NCI-H1105 treated with DMSO at 0.1 percent for 48 hours (cell line): ENCODE measurements at places on chromosomes 7 and 10.
A peak's percentile ranks its signal among the peaks of the same experiment; 100 is the strongest.

GRCh38 chr7:64098-64915 lies 128.1 kb upstream of the FAM20C start:
- no peak for DNase-seq

DNA sequence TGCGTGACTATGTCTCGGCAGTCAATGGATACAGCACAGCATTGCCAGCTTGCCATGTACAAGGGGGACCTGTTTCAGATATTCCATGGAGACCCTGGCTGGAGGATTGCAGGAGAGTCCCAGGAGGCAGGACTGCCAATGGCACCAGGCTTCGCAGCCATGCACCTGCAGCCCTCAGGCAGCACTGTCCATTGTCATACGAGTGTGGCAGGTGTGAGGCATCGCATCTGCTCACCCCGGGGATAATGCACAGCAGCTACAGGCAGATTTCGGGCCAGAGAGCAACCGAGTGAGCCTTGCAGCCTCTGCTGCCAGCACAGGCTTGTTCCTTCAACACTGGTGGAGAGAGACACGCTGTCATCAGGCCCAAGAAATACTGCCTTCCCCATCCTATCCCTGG lies 415.1 kb downstream of the PAXIP1 start:
- peak; percentile 39 for DNase-seq

DNA sequence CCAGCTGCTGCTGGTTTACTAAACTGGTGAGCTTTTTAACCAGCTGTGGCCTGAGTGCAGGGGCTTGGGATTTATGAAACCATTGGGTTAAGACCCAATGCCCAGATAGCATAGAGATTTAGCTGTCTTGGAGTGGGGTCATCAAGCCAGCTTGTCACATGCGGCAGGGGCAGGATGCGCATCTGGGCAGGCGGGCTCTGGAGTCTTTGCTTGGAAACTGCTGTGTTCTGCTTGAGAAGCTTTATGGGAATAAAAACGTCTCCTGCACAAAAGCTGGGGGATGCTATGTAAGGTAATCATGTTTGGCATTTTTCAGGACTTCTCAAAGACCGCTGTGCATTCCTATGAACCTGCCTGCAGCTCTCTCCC lies 136.3 kb downstream of the MAPK8 start:
- DNase-seq = no peak

DNA sequence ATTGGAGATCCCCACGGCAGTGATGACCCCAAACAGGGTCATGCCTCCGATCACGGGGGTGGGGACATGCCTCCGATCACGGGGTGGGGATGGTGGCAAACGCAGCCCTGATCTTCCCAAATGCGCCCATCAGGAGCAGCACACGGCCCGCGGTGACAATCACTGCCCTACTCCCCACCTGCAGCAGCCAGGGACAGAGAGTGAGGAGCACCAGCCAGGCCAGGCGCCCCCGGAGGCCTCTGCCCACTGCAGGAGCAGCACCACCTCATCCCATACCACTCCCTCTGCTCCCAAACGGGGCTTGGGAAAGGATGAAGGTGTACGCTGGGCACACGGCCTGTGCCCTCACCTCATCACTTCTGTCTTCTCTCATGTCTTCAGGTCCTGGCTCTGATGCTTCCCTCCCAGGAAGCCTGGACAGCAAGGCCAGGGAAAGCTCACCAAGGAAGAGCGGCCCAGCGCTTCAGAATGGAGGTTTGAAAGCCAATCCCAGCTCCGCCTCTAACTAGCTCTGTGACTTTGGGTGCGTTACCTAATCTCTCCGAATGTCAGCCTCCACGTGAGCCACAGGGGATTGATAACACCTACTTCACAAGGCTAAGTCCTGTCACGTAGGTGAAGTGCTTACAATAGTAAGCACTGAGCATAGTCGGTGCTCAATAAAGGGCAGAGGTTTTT lies 37.1 kb downstream of the STRA8 start:
- no peak for DNase-seq

DNA sequence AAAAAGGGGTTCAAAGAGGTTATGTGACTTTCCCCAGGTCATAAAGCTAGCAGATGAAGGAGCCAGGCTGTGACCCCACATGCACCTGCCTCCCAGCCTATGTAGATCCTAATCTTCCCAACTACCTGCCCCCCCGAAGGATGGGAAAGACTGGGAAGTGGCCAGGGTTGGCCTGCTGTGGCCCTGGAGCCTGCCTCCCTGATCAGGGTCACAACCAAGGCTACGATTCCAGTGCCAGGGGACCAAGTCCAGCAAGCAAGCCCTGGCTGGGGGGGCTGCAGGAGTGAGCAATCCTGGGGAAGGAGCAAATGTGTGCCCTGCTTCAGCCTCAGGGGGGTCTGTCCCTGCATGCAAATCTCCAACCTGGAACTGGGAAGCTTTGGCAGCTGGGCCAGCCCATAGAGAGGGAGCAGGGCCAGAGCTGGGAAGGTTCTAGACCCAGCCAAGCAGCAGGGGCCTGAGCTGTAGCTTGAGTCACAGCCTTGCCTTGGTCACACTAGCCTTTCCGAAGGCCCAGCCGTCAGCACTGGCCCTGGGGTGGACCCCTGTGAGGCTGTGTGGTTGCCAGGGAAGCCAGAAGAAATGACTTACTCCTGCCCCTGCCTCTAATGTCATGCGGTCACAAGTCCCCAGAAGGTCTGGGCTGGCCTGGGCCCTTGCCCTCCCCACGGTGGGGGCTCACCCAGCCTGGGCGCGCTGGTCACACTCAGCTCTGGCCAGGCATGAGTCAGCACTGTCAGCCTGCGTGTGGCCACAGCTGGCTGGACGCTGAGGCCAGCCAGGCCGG lies 96.4 kb upstream of the ZMIZ1 start:
- no peak for DNase-seq

GRCh38 chr10:73119952-73120351 lies 9.7 kb downstream of the NUDT13 start:
- no peak for DNase-seq

- DNase-seq = no peak
These were observed 28.5 kb upstream of the LRRC72 start for GRCh38 chr7:16498122-16498521.

DNA sequence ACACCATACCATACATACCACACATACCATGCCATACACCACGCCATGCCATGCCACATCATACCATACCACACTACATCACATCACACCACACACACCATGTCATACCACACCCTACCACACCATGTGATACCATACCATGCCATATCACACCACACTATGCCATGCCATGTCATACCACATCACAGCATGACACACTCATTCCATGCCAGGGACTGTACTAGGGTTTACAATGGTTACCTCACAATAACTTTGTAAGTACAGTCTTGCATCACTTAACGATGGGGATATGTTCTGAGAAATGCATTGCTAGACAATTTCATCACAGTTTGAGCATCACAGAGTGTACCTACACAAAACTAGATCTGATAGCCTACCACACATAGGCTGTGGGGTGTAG lies 14.5 kb downstream of the PYROXD2 start:
- DNase-seq = no peak

DNA sequence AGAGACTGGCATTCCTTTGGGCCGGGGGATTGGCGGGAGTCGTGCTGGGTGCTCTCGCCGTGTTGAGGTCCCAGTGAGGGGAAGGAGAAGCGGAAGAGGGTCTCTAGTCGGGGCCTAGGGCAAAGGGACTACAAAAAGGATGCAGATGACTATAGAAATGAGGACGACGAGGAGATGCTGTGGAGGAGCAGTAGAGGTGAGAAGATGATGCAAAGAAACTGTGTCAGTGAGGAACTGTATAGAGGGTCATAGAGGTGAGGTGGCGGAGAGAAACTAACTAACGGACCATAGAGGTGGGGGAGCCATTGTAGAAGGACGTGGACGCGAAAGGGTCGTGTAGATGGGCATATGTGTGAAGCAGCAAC lies 324 bp downstream of the TWNK start:
- DNase-seq = no peak

GRCh38 chr7:121689749-121690148 lies 183.2 kb upstream of the PTPRZ1 start:
- DNase-seq = no peak

DNA sequence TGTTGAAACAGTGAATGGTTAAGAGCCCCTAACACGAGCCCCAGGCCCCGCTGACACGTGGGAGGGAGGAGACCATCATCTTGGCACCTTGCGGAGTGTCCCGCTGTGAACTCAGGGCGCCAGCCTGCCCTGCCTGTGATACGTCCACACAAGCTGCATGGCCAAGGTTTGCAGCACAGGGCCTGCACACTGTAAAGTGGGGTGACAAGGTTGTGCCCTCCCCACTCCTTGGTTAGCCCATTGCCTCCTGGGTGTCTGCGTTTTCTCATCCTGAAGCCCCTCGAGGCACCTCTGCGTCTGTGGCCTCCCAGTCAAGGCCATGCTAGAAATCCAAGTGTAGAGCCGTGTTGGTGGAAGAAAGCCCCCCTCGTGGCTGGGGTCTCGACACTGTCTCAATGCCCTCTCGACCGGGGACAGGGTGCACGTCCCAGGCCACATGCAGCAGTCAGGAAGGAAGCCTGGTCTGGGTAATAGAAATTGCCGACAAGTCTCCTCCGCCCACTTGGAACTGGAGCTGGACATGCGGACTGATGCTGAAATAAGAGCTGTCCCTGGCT lies 192.1 kb downstream of the DNAJB6 start:
- DNase-seq = no peak

- DNase-seq = no peak
These were observed 150.8 kb upstream of the NRP1 start for GRCh38 chr10:33485276-33485675.

- no peak for DNase-seq
These were observed 41.7 kb upstream of the CALD1 start for GRCh38 chr7:134737566-134738345.

DNA sequence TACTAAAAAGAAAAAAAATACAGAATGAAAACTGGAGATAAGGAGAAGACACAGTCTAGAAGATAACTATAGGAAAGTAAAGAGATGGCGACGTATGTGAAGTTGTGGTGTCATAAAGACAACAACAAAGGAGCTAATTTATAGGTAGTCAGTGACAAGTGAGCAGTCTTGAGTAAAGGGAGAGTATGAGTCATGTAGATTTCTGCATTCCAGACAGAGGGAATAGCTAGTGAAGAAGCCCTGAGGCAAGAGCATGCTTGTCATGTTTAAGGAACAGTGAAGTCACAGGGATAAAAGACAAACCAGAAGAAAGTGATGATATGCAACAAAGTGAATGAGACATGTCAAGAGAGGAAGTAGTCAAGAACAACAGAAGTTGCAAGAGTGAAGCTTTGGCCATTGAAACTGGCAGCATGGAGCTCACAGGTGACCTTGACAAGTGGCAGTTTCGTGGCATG lies 2.3 kb upstream of the MIOS start:
- no peak for DNase-seq

DNA sequence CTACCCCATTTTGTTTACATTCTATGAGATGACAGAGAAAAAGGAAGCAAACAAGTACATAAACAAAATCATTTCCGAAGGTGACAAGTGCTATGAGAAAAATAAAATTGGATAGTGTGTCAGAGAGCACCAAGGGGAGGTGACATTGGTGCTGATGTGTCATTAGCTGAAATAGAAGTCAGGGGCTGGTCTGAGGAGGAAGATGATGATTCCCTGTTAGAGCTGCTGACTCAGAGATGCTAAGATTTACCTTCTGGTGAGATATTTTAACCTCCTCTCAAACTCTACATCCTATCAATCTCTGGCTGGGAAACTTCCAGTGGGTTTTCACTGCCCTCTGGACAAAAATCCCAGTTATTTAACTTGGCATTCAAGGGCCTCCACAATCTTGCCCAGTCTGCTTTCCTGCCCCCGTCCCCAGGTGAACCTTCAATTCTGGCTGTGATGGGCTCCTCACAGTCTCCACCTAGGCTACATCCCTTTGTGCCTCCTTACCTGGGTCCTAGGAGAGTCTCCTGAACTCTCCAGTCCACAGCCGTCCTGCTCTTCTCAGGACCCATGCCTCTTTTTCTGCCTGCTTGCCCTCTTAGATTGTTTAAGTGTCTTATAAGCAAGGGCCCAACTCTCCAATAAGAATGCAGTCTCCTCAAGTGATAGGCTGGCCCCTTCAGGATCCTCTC lies 26.6 kb downstream of the DUSP5 start:
- no peak for DNase-seq

GRCh38 chr7:84624527-84624926 lies 429.9 kb upstream of the SEMA3A start:
- no peak for DNase-seq

- DNase-seq = no peak
These were observed 51.5 kb downstream of the WDR37 start for GRCh38 chr10:1107679-1108078.

GRCh38 chr10:523925-524324 lies 165.5 kb downstream of the DIP2C start:
- DNase-seq = no peak

GRCh38 chr7:11206177-11206899 lies 232.7 kb downstream of the PHF14 start:
- DNase-seq = peak; percentile 58
